ENCODE measurements at places on chromosomes 2 and 18.

DNA sequence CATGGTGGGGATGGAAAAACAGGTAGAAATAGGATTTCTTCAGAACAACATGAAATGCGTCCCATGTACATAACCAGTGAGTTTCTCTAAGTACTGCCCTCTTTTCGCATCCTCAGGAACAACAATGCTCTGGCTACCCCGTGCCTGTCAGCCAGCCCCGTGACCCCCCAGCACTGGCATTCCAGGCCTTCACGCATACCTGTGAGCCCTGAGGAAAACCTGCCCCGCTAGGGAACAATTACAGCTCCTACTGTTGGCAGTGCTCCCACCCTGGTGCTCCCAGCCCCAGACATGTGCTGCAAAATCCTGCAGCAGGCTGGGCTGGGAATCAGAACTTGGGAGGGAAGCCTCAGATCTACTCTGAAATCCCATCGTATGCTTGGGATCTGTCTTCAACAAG lies 9.1 kb downstream of the SMAD7 start:
- DNase-seq = no peak

DNA sequence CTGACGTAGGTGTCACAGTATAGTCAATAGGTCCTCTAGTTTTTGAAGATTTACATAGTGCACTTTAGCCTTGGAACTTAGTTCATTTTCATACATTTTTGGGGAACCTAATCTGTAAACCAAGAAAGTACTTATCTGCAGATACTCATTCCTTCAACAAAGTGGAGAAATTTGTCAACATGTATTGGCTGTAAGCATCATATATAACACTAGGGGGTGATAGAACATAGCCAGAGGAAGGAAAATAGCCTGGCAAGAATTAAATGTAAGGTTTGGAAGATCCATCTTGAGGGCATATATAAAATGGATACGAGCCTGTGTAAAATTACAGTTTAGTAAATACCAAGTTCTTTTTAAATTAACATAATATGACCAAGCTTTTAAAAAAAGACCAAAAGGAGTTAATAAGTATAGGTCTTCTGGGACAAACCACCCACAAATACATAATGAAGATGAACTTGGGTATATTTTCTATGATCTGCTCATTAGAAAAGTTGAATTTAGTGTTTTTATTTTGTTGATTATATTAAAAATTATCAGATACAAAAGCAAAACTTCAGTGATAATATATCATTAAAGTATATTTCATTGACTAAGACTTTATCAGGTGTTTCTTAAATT lies 18.2 kb downstream of the RPL37A start:
- DNase-seq = no peak

DNA sequence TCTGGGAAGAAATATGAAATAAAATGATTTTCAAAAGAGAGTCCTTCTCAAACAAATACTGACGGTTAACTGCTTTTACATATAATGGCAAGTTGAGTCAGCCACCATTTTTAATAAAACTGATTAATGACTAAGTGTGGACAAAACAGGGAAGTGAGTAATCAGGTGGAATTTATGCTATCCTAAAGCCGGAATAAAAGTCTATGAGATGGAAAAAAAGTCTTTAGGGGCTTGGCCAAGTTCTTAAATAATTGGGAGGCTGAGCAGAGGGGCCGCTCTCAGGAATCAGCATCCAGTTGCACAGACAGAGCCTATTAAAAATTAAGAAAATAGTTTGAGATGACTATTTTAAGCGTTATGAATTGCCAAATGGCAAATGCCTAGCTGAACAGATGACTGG lies 58.6 kb upstream of the AFF3 start:
- no peak for DNase-seq

DNA sequence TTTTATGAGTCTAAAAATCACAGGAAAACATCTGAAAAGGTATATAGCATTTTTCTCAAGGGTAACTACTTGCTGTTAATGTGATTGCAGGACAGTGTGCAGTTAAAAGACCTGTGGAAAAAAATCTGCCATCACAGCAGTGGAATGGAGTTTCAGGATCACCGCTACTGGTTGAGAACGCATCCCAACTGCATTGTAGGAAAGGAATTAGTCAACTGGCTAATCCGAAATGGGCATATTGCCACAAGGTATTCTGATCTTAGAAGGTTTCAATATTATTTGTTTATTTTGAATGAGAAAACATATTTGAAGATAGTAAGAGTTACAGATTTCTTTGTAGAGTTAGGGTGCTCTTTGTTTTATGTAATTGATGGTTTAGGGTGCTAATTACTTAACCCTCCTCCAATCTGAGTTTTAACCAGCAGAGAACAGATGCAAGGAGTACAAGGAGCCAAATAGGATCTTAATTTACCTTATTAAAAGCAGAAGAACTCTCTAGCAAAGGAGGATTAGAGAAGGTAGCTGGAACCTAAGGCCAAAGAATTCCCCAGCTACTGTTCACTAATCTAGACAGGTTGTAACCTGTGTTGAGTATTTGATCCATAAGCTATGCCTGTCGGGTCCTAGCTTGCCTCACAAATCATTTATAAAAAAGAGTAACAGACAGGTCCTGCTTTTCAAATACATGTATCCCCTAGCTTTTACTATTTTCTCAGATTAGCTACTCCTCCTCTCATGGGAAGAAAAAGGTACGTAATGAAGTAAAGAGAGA lies 35.0 kb downstream of the PIKFYVE start:
- no peak for DNase-seq

DNA sequence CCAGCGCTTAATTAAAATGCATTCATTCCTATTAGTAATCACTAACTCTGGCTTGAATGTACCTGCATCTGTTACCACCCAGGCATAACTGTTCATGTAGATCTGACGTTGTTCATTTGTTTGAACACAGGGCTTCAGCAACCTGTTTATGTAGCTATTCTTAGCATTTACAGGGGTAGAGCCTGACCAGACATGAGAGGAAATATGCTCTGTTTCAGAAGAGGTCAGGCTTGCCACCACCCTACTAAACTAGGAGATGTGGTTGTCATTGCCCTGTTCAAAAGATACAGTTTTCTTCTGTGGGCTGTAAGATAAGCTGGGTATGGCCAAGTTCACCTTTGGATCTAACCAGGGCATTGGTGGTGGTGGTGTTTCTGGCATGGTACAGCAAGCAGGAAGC lies 8.8 kb downstream of the MGAT5 start:
- no peak for DNase-seq

GRCh38 chr2:64731746-64732145 lies 78.0 kb upstream of the SERTAD2 start:
- DNase-seq = no peak

DNA sequence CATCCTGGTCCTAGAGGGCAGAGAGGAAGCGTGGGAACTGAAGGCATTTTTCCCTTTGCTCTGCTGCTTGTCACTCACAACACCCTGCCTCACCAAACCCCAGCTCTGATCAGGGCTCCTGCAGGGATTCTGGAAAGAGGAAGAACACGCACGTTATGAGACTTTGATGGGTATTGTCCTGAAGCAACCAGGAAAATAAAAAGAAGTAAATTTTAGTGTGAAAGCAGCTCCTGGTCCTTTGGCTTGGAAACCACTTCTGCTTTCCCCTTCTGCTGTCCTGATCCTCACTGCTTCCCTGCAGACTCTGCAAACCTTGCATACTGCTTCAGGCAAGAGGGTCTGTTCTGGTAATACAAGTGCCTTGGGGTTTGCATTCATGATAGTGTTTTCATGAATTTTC lies 164.1 kb downstream of the SLC8A1 start:
- DNase-seq = no peak

DNA sequence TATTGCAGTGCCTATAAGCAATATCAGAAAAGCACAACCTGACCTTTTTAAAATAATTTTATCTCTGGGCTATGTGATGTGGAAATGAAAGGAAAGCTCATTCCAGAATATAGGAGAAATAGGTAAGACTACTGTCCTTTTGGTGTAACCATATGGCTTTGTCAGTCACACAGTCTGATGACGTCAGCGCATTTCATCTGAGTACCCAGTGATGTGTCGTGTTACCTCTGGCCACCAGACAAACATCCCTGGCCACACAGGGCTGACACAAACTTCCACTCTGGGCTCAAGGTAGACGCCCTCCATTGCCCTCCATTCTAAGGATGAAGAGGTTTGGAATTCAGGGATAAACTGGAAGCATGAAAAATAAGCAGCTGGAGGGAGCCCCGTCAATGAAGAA lies 506.7 kb downstream of the CMPK2 start:
- no peak for DNase-seq

DNA sequence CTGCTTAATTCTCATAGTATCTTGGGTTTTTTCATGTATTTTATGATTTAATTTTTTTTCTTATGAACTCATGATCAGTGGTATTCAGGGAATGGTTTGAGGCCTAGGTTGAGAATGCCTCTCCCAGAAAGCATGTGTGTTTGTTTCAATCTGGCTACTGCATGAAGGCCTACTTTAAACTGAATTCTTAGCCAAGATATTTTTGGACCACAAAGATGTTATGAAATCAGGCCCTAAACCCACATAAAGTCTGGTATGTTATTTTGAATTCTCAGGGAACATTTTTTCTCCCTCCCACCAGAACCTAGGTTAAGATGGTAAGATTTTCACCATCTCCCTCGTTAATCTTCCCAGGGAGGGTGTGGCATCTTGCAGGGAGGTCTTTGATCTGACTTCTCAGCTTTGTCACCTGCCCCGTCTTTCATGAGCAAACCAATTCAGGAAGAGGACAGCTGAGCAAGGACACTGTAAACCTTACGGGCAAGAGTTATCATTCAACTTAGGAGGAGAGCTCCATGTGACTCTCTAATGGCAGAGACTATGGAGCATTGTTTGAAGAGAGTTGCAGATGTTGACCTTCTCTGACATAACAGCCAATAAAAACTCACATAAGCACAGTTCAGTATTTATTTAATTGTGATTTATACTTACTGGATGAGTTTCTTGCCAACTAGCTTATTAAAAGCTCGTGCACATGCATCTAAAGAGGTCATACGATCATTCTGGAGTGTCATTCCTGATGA lies 21.3 kb upstream of the ACKR3 start:
- no peak for DNase-seq

- no peak for DNase-seq
Measured at GRCh38 chr2:36411962-36412444, 56.4 kb downstream of the CRIM1 start.

DNA sequence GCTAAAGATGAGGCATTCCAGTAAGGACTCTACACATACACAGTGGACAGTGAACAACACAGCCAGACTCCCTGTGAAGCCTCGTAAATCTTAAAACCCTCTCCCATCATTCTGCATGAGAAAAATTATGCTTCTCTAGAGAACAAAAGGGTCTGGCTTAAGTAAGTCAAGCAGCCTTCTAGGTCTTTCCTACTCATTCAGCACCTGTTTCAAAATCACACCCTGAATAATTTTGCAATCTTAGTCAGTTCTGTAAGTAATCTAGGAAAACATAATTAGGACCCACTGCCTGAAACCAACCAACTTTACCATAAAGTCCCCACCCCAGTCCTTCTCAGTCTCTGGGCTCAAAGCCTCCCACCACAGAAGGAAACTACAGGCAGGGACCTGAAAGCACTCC lies 19.7 kb downstream of the IAH1 start:
- no peak for DNase-seq

DNA sequence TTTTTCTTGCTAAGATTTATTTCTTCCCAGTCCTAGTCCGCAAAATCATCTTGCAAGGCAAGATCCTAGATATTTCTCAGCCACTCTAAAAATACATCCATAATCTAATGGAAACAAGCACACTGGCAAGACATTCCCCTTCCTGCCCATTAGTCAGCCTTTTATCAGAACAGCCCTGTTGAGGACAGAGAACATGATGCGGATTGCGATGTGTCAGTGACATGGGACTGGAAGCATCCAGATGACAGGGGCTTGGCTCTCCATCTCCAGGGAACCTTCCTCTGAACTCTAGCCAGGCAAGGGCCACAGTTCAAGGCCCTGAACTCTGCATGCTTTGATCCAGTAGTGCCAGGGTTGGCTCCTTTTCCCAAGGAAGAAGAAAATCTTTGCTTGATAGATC lies 70.0 kb downstream of the VSNL1 start:
- DNase-seq = no peak

GRCh38 chr2:8103085-8103708 lies 578.7 kb upstream of the ID2 start:
- no peak for DNase-seq

DNA sequence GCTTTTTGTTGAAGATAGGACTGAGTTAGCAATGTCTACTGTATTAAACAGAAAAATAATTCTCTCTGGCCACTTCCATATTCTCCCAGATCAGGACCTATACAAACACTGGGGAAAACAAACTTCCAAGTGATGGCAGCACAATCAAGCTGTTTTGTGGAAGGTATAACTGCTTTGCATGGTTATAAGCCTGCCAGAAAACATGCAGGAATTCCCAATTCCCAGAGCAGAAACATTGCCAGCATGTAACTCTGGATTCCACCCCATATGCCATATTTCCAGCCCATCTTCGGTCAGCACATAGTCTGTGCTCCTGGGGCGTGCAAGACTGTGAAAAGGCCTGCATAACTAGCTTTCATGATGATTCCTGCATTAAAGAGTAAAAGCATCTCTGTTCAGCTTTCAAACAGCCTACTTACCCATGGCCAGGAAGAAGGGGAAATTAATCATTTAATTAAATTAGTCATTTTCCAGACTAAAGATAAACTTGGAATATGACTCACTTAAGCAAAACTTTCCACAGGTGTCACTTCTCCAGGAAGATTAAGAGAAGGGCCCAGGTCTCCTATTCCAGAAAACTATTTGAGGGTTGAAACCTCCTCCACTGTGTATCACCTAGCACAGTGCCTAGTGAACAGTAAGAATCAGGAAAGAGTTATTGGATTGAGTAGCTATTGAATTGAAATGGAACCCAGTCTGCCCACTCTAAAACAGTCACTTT lies 280.5 kb downstream of the NRXN1 start:
- DNase-seq = no peak
